ENCODE measurements at places on chromosomes 6 and 20. TPM values are rescaled to one million over a fixed set of nuclear protein-coding genes. Genes with fewer than 3 reads are reported as not detected.

DNA sequence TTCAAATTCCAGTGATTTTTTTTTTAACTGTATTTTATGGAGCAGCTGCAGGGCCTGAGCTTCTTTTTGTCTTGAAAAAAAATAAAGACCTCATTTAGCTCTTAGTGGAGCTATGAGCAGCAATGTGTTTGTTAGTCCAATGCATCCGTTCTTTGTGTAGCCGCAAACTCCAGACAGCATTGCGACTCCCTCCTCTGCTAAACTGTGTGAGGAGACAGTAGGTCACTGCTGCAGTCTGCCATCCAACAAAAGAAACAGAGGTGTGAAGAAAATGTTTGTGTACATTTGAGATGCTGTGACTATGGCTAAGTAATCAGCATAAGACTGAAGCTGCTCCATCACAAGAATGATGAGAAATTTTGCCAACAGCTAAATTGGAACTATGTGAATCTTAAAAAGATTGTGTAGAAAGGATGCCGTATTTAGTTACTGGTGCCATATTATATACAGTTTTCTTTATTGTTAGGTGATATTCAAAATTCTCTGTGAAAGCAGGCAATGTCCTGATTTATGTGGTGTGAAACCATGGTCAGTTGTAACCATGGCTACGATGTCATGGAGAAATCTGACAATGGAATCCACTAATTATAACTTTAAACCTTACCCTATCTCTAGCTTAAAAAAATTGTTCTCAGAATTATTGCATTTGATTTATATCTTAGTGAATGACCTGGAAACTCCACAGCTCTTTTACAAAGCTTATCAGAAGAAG lies 428.8 kb upstream of the EPHA7 start:
- DNase-seq: no peak

DNA sequence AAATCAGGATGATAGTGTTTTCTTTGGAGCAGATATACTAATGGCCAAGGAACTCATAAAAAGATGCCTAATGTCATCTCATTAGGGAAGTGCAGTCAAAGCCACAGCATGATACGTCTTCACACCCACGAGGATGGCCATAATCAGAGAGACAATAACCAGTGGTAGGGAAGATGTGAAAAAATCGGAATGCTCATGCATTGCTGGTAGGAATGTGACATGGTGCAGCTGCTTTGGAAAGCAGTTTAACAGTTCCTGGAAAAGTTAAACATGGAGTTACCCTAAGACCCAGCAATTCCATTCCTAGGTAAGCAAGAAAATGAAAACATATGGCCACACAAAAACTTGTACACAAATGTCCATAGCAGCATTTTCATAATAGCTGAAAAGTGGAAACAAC lies 29.9 kb downstream of the BCAS1 start:
- no peak for DNase-seq

DNA sequence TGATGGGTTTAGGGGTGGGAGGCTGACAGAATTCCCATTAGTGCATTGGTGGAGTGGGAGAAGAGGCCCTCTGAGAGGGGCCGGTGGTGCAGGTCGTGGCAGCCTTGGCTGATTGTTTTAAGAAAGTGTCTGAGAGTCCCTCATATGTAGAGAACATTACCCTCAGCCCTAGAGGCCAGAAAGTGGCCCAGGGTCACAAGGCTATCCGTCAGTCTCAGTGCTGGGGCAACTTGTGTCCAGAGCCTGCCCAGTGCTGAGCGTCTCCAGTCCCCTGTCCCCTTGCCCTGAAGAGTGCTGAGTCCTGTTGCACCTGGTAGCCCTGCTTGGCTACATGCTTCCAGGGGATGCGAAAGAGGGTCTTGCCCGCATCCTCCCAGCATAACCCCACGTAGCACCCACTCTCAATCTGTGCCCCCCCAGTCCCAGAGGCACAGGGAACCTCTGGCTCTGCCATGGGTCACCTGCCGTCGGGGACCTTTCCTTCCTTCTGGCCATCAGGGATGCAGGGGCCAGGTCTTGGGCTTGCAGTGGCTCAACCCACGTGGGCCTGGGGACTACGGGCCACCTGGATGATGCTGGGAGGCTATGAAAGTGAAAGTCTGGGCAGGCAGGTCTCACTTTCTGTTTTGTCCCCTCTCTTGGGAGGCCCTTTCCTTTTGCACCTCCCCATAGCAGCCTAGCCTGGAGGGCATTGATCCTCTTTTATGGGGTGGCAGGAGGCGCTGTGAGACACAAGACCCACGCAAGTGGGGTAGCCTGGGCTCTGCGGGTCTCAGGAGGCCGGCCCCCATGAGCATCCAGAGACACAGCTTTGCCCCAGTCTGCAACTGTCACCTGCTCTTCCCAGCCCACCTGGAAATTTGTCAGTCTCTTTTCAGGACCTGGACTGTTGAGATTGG lies 12.2 kb downstream of the DUSP15 start:
- DNase-seq: no peak

DNA sequence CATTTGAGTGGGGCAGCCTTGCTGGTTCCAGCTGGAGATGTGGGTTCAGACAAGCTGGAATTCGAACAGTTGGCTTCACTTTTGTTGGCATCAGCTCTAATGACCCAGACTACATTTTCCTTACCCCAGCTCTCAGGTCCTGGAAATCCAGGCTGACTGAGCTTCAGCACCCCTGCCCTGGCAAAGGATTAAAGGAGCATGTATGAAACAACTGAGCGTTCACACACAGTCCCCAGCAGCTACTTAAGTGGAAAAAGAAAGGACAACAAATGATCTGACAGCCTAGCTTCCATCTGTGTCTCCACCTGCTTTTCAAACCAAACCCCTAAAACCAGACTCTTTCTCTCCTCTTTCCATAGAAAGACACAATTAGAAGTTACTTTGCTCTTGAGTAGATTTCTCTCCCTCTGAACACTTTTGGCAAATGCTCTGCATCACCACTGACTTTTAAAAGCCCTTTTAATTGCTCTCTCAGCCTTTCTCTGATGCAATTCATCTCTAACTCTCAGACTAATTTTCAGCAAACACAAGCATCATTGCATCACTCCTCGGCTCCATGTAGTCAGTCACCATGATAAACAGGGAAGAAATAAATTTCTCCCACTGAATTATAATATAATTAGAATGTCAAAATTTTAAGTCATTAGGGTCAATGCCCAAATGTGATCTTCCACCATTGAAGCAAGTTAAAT lies 28.1 kb downstream of the ROS1 start:
- no peak for DNase-seq

DNA sequence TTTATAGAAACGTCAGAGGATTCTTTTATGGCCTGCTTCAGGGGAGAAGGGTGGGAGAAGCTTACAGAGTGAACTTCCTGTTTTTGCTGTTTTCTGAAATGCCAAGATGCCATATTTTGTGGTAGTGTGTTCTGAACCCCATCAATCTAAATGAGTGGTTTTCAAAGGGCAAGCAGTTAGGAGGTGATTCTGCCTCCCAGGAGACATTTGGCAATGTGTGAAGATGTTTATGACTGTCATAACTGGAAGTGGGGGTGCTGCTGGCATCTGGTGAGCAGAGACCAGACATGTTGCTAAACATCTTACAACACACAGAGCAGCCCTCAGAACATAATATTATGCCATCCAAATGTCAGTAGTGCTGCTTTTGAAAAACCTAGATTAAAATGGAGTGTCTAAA lies 6.0 kb upstream of the PRL start:
- DNase-seq: no peak

- no peak for DNase-seq
These were observed 3.9 kb downstream of the EPM2A start for GRCh38 chr6:145731447-145731846.

- DNase-seq: no peak
These were observed 40.9 kb upstream of the TLDC2 start for GRCh38 chr20:36835025-36835424.

DNA sequence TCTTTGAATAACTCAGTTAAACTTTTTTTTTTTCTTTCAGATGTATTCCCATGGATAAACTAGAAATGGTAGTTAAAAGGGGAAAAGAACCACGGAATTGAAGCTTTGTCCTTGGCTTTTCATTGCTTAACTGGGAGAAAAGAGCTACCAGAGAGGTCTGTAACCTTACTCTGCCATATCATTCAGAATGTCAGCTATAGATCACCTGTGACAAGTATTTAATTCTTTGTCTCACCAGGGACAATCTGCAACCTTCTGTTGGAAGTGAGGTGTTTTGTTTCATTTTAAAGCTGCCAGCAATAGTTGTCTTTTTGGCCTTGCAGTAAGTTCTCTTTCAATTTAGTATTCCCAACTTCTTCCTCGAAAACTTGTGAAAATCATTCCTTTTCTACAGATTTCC lies 618.4 kb downstream of the FRK start:
- no peak for DNase-seq

DNA sequence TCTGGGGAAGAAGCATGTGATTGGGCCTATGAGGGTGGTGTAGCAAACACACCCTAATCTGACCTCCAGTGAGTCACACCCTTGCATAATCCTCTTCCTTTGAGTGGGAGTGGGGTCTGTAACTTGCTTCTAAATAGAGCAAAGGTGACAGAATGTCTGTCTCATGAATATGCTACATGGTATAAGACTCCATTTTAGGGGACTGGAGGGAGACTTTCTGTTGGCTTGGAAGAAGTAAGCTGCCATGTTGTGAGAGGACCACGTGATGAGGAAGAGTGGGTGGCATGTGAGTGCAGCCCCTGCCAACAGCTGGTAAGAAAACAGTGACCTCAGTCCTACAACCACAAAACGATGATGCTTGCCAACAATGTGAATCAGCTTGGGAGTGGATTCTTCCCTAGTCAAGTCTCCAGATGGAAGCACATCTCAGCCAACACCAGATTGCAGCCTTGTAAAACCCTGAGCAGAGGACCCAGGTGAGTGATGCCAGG lies 3.7 kb downstream of the AK9 start:
- DNase-seq: no peak

GRCh38 chr6:37502703-37503291 lies 3.1 kb upstream of the CCDC167 start:
- no peak for DNase-seq

- DNase-seq: no peak
These were observed 18.6 kb upstream of the PPP1R14C start for GRCh38 chr6:150124235-150124634.

GRCh38 chr6:148069256-148069655 lies 273.4 kb upstream of the SASH1 start:
- no peak for DNase-seq

DNA sequence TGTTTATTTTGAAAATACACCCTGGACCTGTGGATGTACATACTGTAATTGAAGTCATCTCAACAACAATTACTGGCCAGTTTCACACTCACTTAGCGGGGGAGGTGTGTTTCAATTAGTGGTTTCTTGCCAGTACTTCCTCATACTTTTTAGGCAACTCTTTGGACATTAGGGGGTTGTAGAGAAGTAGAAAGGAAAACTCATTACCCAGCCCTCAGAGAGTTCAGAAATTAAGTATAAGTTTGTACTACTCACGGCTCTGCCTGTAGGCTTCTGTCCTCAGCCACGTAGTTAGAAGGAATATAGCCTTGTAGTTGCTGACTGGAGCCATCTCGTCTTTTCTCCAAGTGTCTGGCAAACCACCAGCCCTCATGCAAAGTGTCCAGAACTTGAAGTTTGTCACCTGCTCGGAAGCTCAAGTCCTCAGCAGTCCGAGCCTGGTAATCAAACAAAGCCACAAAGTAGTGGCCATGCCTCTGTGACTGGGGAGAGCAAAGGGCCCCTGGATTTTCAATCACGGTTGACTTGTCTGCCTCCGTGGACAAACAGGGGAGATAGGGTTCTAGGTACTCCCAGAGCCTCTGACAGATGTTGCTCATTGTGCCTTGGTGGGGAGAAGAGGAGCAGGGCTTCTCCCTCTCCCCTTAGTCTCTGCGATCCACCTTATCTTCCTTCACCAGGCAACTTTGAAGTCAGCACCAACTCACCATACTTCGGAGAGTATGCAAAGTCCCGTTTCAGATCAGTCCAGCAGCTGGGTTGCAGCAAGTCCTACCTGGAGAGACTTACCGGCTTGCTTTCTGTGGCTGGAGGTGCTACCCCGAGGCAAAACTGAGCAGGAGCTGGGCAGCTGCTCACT lies 749 bp downstream of the FRK start:
- no peak for DNase-seq

- DNase-seq: no peak
These were observed 97.1 kb upstream of the TOP1 start for GRCh38 chr20:40931410-40932044.

The TUBB gene
- polyA plus RNA-seq: 1,044 TPM

The MCHR2 gene
- polyA plus RNA-seq: not detected

The ZC2HC1B gene
- polyA plus RNA-seq: not detected

The BPI gene
- polyA plus RNA-seq: not detected

The ALDH8A1 gene
- polyA plus RNA-seq: 0.18 TPM

The ZC3H12D gene
- 0.04 TPM for polyA plus RNA-seq

The TEAD3 gene
- 3.0 TPM for polyA plus RNA-seq

The SALL4 gene
- polyA plus RNA-seq: 2.5 TPM

The VAPB gene
- 43.8 TPM for polyA plus RNA-seq
